ENCODE measurements at places on chromosomes 2 and 18. TPM values are rescaled to one million over a fixed set of nuclear protein-coding genes. Genes with fewer than 3 reads are reported as not detected.

NEUROD1 gene
- total RNA-seq = not detected

NLRC4 gene
- 0.03 TPM for total RNA-seq

PCARE gene
- total RNA-seq = not detected

C2orf15 gene
- total RNA-seq = not detected

CRYBA2 gene
- total RNA-seq = not detected

CNGA3 gene
- not detected for total RNA-seq

SLC9A4 gene
- total RNA-seq = 0.03 TPM

RAMP1 gene
- 3.7 TPM for total RNA-seq

FBXO36 gene
- total RNA-seq = 2.9 TPM

SPP2 gene
- total RNA-seq = not detected

CPS1 gene
- 30.0 TPM for total RNA-seq

AMER3 gene
- total RNA-seq = not detected

TCF23 gene
- not detected for total RNA-seq

NXPH2 gene
- total RNA-seq = 0.33 TPM

DTNA gene
- 7.8 TPM for total RNA-seq

MC4R gene
- not detected for total RNA-seq

TTC39C gene
- 13.5 TPM for total RNA-seq

OTOS gene
- not detected for total RNA-seq

DNAH7 gene
- total RNA-seq = 0.46 TPM

CIB4 gene
- not detected for total RNA-seq

All from smooth muscle cell of the pulmonary artery (primary cell).